ENCODE measurements at places on chromosomes 3 and 15.

GRCh38 chr3:125294411-125294810 is 80.7 kb downstream of the ZNF148 start:
- no peak for DNase-seq

- no peak for DNase-seq
Observed at GRCh38 chr15:97598353-97598798, 362.1 kb upstream of the ARRDC4 start.

GRCh38 chr3:187694801-187695200 is 7.6 kb downstream of the RTP2 start:
- DNase-seq, result no peak

DNA sequence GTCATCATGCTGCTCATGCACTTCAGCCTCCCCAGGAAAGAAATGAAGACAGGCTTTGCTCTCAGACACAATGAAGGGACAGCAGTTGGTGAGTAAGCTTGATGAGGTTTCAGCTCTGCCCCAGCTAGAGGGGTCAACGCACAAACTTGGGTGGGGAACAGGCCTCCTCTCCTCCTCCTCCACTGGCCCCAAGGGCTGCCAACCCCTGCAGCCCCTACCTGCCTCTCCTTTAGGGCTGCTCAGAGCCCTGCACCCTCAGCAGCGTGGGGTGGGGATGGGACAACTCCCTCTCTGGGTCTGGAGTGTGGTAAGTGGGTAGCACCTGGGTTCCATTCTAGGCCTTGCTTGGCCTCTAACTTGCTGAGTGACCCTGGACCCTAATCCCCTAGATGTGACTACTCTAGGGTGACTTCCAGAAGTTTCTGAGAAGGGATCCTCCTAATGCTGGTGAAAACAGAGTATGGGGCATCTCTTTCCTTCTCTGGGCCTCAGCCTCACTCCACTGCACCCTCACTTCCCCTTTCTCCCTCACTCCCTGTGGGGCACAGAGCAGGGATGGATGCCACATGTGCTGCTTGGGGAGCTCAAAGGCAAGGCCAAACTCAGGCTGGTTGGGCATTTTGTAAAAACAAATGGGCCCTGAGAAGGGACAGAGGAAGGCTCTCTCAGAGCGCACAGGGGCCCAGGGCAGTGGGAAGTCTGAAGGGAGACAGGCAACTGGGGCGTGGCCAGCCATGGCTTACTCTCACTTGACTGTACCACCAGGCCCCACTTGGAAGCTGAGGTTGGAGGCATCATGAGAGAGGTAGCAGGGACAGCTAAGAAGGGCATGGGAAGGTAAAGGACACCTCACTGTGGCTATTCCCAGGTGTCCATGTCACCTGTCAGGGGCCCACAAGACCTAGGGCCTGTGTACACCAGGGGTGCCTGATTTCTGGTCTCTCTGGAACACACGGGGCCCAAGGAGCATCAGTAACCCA is 64.0 kb downstream of the SYNM start:
- no peak for DNase-seq

DNA sequence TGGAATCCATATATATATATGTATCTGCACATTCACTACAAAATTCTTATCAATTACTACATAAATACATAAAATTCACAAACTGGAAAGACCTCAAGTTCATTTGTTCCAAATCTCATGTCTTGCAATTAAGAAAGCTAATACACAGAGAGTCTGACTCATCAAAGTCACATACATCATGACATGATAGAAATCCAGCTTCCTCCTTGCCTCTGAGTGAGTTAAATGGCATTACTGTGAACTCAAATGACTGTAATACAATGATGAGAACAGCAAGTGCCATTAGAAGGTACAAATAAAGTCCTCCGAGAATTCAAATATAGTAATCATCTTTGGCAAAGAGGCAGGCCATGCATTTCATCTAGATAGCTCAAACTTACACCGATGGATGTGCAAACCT is 55.1 kb upstream of the AGTR1 start:
- DNase-seq, result no peak

GRCh38 chr3:50340448-50341329 is at the start of gene RASSF1:
Gene RASSF1, minus strand, starts transcription at chr3:50340836. Its CDS starts 31 bp downstream, at chr3:50340805.
- peak; percentile 71 for DNase-seq

DNA sequence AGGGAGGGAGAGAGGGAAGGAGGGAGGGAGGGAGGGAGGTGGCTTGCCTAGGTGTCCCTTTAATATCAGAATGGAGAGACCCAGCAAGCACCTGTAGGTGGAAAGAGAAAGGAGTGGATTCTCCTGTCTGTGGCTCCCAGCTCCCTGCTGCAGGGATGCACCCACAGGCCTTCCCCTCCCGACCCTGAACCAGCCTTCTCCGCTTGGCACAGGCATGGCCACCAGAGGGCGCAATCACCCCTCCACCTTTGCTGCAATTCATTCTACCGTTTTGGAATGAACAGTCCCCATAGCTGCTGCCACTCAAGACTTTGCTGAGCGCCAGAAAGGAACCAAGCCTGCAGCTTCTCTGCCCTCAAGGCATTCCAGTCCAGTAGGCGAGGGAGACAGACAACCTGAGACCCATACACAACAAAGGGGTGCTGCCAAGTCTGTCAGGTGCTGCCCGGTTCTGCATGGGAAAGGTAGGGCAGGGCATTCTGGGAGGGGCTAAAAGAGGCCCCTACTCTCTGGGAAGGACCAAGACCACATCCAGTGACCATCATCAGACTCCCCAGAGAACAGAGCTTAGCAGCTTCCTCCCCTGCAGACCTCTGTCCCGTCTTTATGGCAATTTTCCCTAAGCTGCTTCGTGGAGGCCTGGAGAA is 4.9 kb downstream of the TLR9 start:
- peak; percentile 82 for DNase-seq

DNA sequence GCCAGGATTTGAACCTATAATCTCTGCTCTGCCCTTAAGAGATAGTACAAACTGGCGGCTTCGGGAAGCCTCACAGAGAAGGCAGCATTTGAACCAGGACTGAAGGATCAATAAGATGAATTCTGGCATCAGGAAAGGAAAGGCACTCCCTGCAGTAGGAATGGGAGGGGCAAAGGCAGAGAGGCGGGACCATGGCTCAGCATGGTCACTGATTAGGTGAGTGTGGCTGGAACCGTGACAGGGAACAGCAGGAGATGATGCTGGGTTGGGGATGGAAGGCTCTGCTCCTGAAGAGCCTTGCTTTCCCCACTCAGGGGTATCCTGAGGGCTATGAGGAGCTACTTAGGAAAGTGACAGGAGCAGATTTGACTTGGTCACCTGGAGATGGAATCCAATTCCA is 158.5 kb downstream of the FEZF2 start:
- no peak for DNase-seq

- no peak for DNase-seq
Observed at GRCh38 chr3:24310887-24311286, 183.8 kb downstream of the THRB start.

GRCh38 chr3:64224826-64225610 is at the start of gene PRICKLE2:
Gene PRICKLE2, minus strand, starts transcription at chr3:64225466. Its CDS starts 26,539 bp downstream, at chr3:64198927.
- DNase-seq, result peak; percentile 78

DNA sequence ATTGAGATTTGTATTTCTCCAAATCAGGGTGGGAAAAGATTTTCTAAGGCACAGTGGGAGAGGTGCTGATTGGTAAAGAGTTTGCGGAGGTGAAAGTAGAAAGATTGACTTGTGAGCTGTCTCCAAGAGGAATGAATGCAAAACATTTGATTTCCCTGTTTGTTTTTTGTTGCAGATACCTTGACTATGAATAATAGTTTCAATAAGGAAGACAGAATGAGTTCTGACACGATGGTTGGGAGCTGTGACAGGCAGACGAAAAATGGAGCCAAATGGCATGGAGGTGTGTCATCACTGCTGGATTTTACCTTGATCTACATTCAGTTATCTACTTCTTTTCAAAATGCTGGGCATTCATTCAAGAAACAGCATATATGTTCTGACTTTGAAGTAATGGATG is 145.1 kb downstream of the NFKBIZ start:
- DNase-seq, result no peak

- no peak for DNase-seq
Observed at GRCh38 chr3:72311425-72311824, 526.5 kb upstream of the PROK2 start.

DNA sequence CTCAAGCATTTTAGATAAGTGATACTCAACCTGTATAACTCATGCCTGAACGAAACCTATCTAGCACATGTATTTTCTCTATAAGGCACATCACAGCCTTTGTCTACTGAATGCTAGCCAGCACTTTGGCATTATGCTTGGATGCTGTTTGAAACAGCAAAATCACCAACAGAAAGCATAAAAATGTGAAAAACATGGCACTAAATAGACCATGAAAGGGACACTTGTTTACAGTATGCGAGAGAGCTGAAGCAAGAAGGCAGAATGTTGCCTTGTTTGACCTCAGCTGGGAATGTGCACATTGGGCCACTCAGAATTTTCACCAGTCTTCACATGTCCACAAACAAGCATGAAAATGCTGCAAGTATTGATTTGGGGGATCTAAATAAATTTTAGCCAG is 59.5 kb downstream of the MINDY2 start:
- no peak for DNase-seq

DNA sequence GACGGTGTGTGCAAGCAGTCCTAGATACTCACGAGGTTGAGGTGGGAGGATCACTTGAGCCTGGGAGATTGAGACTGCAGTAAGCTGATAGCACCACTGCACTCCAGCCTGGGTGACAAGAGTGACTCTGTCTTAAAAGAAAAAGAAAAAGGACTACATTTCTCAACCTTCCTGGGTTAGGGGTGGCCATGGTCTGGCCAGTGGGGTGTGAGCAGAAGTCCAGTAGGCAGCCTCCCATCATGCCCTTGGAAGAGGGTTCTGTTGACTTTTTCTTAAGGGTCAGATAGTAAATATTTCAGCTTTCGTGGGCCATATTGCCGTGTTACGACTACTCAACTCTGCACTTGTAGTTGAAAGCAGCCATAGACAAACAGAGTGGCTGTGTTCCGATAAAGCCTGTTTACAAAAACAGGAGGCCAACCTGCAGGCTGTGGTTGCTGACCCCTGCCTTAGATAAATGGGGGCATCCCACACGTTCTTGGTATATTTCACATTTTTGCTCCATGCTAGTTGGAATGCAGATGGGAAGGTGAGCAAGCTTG is 31.0 kb upstream of the PDE8A start:
- no peak for DNase-seq

DNA sequence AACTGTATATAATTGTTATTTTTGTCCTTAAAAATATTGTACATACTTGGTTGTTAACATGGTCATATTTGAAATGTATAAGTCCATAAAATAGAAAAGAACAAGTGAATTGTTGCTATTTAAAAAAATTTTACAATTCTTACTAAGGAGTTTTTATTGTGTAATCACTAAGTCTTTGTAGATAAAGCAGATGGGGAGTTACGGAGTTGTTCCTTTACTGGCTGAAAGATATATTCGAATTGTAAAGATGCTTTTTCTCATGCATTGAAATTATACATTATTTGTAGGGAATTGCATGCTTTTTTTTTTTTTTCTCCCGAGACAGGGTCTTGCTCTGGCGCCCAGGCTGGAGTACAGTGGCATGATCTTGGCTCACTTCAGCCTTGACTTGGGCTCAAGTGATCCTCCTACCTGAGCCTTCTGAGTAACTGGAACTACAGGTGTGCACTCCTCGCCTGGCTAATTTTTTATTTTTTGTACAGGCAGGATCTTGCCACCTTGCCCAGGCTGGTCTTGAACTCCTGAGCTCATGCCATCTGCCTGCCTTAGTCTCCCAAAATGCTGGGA is 10.7 kb downstream of the NFKBIZ start:
- DNase-seq, result no peak

GRCh38 chr15:73684581-73685455 is 635 bp downstream of the CD276 start:
- no peak for DNase-seq

DNA sequence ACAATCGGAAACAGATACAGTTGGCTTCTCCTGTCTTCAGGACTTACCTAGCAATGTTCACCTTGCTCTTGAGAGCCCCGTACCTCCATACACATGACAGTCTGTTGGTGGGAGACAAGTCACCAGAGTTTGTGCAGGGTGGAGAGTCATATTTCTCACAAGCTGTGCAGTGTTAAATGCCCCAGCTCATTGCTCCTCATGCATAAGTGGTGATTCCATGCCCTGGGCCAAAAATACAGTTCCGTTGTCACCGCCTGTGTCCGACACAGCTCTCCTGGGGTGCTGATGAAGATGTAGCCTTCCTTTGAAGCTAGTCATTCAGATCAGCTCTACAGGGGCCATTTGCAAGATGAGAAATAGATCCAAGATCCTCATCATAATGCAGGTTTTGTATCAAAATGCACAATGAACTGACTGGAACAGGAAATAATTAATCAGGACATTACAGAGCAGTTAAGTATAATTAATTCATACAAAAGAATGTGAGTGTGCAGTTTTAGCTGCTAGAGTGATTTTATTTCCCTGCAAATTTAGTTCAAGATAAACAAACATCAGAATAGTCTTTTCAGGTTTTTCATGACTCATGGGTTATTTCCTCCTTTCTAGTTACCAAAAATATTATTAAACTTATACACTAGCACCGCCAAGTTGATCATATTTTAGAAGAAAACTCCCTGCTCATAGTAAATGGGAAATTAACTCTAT is 66.5 kb downstream of the CD47 start:
- no peak for DNase-seq

GRCh38 chr15:92666780-92667179 is 11.2 kb upstream of the FAM174B start:
- DNase-seq, result peak; percentile 39
